RPMI7951 (cell line): ENCODE measurements at places on chromosomes 4 and X.
A peak's percentile ranks its signal among the peaks of the same experiment; 100 is the strongest.

DNA sequence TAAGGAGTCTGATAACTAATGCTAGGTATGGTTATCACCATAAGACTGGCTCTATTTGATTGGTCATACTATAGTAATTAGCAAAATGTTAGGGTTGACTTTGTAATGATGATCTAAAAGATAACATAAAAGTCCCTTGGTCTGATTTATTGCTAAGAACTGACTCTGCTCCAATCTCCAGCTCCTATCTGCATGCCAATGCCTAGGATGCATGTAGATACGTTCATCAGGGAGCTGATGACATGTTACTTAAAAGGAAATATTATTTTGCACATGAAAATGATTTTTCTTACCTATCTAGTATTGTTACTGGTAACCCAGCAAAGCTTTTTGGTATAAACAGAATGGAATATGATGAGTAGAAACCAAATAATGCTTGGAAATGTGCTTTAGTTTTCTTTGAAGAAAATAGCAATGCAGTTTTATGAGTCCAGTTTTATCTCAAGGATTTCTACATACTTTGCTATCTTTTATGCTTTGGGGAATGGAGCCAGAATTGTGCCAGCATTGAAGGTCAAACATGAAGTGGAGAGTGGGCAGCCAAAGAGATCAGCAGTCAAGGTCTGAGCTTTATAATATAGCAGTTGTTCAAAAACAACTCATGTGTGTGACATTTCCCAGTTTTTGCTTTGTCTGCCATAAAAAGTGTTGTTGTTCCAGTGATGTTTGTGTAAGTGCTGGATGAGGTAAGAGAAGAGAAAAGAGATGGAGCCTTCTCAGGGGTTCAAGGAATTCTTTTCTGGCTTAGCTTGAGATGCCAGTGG, 121.0 kb downstream of the ARHGAP24 start:
- no peak for DNase-seq

- no peak for DNase-seq
These were observed 31.8 kb downstream of the SH3TC1 start for GRCh38 chr4:8230891-8231290.

DNA sequence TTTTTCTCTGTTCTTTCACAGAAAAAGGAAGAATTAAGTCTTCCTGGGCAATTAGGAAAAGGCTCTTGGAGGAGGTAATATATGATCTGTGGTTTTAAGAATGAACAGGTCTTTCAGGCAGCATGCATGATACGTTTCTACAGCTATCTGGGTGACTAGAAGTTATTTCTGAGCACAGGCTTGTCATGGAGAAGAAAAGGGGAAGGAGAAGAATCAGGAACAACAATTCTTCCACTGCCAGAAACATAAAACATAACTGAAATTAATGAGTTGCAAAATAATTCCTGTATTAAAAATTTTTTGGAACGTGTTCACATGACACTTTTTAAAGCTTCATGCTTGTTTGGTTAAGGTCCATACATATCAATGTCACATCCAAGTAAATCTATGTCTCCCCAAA, 17.7 kb upstream of the STIM2 start:
- DNase-seq: no peak

DNA sequence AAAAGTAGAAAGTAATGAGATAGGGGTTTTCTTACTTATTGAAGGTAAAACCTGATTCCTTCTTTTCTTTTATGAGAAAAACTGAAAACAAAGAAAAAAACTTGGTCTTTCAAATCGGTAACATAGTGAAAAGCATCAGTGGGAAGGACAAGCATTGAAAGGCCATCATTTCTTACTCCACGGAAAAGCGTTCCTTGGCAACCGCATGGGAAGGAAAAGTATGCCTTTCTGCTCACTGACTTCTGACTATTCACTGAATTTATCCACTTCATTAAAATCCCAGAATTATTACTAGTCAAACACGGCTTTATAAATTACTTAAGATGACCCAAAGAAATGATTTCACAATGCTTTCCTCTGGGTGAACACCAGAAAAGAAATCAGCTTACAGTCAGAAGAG, 646.7 kb downstream of the TLL1 start:
- no peak for DNase-seq

DNA sequence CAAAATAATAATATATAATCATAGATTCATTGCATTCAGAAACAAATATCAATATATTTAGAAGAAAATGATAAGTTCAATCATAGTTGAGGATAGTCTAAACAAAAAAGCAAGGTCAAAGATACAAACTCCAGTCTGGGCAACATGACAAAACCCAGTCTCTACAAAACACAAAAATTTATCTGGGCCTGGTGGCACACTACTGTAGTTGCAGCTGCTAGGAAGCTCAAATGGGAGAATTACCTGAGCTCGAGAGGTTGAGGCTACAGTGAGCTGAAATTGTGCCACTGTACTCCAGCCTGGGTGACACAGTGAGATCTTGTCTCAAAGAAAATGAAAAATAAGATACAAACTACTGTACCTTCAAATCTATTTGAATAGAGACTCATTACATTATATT, 52.7 kb upstream of the ANXA10 start:
- no peak for DNase-seq

GRCh38 chr4:174716986-174717770, 111.9 kb downstream of the GLRA3 start:
- no peak for DNase-seq

DNA sequence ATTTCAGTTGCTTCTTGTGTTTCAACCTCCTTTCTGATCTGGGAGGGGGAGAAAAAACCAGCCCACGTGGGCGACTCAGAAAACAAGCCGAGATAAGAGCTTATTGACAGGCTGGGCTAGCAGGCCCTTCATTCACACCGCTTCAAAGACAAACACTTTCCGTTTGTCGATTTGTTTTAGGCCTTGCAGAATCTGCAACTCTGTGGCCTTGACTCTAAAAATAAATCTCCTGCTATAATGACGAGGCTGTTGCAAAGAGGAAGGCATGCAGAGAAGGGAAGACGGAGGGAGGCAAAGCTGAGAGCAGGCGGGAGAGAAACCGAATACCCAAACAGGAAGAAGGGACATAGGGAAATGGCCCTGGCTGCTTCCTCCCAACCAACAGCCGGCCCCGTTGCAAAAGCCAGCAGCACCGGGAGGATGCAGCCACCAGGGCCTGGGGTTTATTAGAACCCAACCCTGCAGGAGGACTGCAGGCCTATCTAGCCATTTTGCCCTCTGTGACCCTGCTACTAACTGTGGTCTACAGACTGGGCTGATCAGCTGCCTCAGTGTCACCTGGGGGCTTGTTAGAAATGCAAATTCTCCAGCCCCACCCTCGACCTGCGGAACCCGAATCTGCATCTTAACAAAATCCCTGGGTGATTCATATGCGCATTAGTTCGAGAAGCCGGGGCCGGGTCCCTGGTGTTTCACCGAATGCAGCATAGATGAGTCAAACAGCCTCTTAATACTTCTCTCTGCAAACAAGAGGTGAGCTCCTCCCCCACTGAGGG, 325.5 kb downstream of the BCOR start:
- DNase-seq: peak; percentile 52

GRCh38 chr4:40283413-40283812, 51.7 kb upstream of the CHRNA9 start:
- DNase-seq: no peak
